ENCODE measurements at places on chromosomes 2 and 18.

GRCh38 chr2:235638541-235639427 is 144.9 kb downstream of the AGAP1 start:
- no peak for DNase-seq

DNA sequence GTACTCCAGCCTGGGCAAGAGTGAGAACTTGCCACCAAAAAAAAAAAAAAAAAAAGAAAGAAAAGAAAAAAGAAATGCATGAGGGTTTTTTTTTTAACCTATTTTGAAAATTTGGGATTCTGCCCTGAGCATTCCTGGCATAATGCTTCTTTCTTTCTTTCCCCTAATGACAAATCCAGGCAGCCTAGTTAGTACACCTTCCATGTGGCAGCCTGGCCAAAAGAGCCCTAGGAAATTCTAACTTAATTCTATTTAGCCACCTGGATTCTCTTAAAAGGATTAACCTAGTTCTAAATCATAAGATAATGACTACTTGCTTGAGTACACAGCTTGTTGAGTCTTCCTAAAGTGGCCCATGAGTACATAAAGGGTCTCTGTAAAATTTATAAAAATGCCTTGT is 160.1 kb downstream of the THADA start:
- no peak for DNase-seq

DNA sequence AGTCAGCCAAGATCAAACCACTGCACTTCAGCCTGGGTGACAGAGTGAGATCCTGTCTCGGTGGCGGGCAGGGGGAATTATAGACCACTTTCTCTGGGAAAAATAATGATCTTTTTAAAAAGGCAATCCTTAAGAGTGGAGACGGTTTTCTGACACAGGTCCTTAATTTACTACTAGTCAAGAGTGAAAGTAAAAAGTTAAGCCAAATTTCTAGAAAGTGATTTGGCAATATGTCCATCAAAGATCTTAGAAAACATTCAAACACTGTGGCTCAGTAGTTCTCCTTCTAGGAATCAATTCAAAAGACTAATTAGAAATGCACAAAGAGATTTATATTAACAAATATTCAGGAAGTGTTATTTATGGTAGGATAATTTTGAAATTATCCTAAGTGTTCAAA is 148.5 kb upstream of the DNMT3A start:
- DNase-seq = no peak

GRCh38 chr2:46461011-46461674 is 18.2 kb upstream of the TMEM247 start:
- peak; percentile 16 for DNase-seq

GRCh38 chr2:129935118-129935517 is 44.3 kb upstream of the RAB6C start:
- no peak for DNase-seq

- no peak for DNase-seq
Observed at GRCh38 chr2:38535744-38536506, 66.8 kb downstream of the HNRNPLL start.

GRCh38 chr2:64086347-64087082 is 57.7 kb downstream of the PELI1 start:
- no peak for DNase-seq

- no peak for DNase-seq
Observed at GRCh38 chr2:223008162-223008561, 43.8 kb upstream of the KCNE4 start.

DNA sequence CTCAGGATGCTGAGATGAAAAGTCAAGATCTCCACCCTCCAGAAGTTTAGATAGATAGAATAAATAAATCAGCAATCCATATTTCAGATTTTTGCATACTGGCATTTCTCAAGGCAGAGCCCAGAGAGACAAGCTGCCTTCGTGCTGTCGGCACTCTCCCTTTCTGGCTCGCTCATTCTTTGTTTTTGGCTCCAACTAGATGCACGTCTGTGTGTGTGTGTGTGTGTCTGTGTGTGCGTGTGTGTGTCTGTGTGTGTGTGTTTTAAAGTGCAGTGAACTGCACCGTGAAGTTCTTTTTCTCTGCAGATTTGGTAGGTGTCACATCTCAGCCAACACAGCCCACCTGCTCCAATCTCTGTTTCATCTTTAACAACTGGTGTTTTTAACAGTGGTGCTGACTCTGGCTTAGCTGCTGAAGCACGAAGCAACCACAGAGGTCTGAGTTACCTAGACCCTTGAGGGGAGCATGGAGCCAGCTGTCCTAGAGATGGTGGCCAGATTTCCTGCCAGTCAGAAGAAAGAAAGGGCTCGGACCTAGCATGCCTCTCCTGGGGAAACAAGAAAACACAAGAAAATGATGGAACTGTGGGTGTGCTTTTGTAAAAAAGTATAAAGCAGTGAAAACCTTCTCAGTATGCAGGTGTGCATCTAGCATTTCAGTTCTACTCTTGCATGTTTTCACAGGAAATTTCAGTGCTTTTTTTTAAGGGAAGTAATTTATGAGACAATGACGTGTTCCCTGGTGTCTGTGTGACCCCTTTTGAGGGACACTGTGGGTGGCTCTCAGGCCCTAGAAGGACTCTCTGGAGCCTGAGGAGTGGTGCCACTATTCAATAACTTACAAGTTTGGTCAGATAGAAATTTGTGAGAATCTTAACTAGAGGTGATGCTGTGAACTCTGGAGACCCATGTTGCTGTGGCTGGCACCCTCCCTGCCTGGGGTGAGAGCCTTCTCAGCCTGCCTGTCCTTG is 364.3 kb downstream of the RNF144A start:
- DNase-seq = no peak
